ENCODE measurements at places on chromosomes 1 and 21. TPM values are rescaled to one million over a fixed set of nuclear protein-coding genes. Genes with fewer than 3 reads are reported as not detected.

- DNase-seq, result peak; percentile 89
Measured at GRCh38 chr1:240831191-240831631, 219.3 kb upstream of the GREM2 start.

DNA sequence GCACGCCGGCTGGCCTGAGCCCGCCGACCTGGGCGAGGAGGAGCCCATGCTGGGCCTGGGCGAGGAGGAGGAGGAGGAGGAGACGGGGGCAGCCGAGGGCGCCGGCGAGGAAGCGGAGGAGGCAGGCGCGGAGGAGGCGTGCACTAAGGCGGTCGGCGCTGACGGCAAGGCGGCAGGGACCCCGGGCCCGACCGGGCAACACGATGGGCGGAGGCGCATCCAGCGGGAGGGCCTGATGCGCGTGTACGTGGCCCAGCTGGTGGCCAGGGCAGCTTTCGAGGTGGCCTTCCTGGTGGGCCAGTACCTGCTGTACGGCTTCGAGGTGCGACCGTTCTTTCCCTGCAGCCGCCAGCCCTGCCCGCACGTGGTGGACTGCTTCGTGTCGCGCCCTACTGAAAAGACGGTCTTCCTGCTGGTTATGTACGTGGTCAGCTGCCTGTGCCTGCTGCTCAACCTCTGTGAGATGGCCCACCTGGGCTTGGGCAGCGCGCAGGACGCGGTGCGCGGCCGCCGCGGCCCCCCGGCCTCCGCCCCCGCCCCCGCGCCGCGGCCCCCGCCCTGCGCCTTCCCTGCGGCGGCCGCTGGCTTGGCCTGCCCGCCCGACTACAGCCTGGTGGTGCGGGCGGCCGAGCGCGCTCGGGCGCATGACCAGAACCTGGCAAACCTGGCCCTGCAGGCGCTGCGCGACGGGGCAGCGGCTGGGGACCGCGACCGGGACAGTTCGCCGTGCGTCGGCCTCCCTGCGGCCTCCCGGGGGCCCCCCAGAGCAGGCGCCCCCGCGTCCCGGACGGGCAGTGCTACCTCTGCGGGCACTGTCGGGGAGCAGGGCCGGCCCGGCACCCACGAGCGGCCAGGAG lies 7.2 kb upstream of the IBA57 start:
- no peak for DNase-seq

DNA sequence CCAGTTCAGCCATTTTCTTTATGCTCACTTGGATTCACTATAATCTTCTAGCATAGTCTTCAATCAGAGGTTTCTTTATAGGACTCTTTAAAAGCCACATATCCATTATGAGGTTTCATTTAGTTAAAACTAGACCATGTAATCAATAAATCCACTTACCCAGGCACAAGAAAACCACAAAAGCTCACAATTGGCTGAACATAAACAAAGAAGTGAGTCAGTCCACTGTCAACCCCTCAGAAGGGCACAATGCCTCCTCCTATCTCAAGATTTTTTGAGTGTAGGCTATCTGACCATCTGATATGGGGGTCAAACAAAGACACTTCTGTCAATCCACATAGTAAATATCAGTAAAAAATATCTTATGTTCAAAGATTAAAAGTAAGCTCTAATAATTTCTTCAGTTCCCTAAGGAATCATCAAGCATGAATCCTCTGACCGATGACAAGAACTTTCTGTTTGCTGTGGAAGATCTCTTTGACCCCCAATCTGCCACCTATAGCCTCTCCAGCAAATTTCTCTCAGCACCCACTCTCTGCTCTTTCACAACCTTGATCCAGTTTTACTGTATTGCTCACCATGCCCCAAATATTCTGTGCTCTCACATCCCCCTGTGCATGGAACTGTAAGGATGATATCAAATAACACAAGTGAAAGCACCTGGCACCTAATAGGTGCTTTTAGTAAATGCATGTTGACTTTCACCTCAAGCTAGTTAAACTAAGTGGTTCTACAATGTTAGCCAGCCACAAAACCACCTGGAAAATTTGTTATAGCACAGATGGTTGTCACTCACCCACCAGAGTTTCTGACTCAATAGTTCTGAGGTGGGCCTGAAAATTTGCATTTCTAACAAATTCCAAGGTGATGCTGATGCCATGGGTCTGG lies 16.7 kb downstream of the RAB3B start:
- DNase-seq, result peak; percentile 81

DNA sequence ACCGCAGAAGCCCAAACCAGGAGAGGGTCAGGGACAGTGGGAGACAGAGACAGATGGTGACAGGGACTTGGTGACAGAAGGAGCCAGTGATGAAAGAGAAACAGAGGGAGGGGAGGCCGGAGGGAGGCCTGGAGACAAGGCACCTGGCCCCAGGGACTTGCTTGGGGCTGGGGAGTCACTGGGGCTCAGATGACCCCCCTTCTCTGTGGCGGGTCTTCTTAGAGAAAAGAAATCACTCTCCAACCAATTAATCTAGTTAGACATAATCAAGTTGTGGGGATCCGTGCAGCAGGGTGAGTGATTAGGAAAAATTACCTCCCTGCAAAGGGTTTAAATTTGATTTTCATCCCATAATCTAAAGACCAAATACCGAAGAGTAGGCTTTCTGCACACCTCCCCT lies 519.8 kb downstream of the PTPRU start:
- no peak for DNase-seq

DNA sequence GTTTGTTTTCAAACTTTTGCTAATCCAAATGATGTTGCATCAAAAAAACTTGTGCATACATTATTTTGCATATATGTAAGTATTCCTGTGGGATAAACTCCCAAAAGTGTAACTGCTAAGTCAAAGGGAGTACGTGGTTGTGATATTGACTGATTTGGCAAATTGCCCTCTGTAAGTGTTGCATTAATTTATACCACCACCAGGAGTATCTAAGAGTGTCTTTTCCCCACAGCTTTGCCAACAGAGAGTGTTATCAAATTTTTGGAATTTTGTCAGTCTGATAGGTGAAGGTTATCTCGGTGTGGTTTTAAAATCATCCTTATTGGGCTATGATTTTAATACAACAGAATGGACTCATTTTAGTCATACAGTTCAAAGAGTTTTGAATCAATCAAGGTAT lies 30.1 kb upstream of the PARP1 start:
- DNase-seq, result no peak

GRCh38 chr1:56644919-56645676 lies at the start of gene PRKAA2:
PRKAA2 (plus strand) TSS chr1:56645314; CDS start chr1:56645388, 74 bp downstream.
- peak; percentile 46 for DNase-seq

- peak; percentile 33 for DNase-seq
Measured at GRCh38 chr1:23451441-23451840, 26.9 kb upstream of the TCEA3 start.

Gene PTPN22
- total RNA-seq, result 1.7 TPM
